ENCODE measurements at places on chromosomes 1 and 21. TPM values are rescaled to one million over a fixed set of nuclear protein-coding genes. Genes with fewer than 3 reads are reported as not detected.

DNA sequence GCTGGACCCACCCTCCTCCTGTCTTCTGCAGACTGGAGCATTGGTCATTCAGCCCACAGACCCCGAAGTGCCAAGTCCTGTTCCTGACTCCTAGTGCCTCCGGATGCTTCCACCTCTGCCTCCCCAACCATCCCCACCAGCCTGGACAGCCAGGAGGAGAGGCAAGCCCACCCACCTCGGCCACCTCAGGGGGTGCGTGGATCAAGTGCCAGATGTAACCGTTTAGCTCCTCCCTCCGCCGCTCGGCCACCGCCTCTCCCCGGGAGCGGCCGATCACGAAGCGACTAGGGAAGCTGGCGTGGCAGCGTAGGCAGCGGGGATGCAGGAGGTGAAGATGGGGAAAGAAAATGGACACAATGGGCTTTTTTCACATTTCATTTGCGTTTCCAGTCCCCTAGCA, 18.1 kb upstream of the PPP1R15B start:
- no peaks in the 10 kb centered on the region for H3K4me1 ChIP-seq
- DNase-seq = no peak

PRDM16 gene
- 9.9 TPM for total RNA-seq

- peaks cover 3% of the 10 kb centered on the region for H3K4me1 ChIP-seq
- H3K27ac ChIP-seq = no peak overlapping the region
- H3K27me3 ChIP-seq = no peaks in the 10 kb centered on the region
- peak; percentile 60 for DNase-seq
- peaks cover 13% of the 10 kb centered on the region for H3K36me3 ChIP-seq
- H3K4me3 ChIP-seq = no peak overlapping the region
These were observed 3.9 kb upstream of the CD58 start for GRCh38 chr1:116574581-116575291.

SNRNP40 gene
- total RNA-seq = 28.2 TPM
